ENCODE measurements at places on chromosomes 2 and 18. TPM values are rescaled to one million over a fixed set of nuclear protein-coding genes. Genes with fewer than 3 reads are reported as not detected.
A peak's percentile ranks its signal among the peaks of the same experiment; 100 is the strongest.

DNA sequence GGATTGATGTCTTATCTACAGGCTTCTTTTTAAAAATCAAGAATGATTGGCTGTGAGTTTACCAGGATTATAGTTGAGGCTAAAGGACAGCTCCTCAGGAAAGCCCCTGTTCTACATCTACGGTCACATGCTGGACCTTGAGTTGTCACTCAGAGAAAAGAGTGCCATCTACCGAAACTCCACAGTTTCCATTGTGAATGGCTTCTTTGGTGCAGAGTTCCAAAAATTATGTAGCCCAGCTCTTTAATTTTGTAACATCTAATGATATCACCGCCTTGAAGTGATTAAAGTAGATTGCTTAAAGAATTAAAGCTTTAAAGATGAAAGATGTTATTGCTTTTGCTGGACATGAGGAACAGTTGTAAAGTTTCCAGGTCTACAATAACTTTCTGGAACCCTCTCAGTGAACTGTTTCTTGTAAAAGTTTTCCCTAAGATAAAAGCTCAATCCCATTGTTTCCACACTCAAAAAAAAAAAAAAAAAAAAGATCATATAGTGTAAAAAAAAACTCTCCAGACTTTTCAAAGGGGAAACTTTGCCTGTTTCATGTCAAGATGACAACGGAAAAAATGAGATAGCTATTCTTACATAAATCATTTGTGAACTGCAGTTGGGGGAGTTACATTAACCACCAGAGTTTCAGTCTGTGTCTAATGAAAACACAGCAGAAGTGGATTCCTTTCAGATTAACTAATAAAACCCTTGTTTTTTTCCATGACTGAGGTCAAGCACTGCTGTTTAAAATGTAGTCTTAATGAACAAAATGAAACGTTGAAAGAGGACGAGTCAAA is 4.3 kb downstream of the COL3A1 start:
- no peak for DNase-seq
- no peak overlapping the region for H3K27ac ChIP-seq
- H3K36me3 ChIP-seq: no peaks in the 10 kb centered on the region
- H3K4me1 ChIP-seq: no peaks in the 10 kb centered on the region
- no peak overlapping the region for H3K4me3 ChIP-seq
- no peaks in the 10 kb centered on the region for H3K27me3 ChIP-seq

GRCh38 chr2:240344904-240345303 is 90.6 kb upstream of the GPC1 start:
- H3K27me3 ChIP-seq: peaks cover 2% of the 10 kb centered on the region
- no peaks in the 10 kb centered on the region for H3K4me1 ChIP-seq
- no peak overlapping the region for H3K27ac ChIP-seq
- no peak for DNase-seq
- H3K36me3 ChIP-seq: no peaks in the 10 kb centered on the region

DNA sequence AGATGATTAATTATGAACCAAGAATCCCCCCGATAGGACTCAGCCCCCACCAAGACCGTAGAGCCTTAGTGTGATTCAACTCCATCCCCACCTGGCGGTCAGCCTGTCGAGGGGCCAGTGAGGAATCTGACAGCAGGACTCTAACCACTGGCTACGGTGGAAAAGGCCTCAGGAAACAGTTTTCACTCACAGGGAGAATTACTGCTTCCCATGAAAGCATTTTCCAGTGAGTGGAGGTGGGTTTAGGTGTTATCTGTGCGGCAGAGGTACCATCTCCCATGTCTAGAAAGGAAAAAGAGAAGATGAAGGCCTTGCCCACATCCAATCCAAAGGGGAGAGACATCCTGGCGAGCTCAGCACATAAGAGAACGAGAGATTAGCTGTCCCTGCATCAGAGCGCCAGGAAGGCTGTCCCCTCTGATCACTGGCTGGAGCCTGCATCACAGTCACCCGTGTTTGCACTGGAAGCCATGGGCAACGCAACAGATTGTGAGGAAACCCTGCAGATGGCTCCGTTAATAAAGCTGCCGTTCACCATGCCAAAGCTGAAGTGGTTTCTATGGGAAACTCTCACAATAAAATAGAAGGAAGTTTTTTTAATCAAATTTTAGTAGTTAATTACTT is 22.3 kb downstream of the COX7A2L start:
- no peak for DNase-seq
- H3K36me3 ChIP-seq: peaks cover 36% of the 10 kb centered on the region
- H3K27ac ChIP-seq: no peak overlapping the region
- H3K4me3 ChIP-seq: no peak overlapping the region
- peaks cover 16% of the 10 kb centered on the region for H3K4me1 ChIP-seq

GRCh38 chr2:59713577-59713976 is 839.9 kb downstream of the BCL11A start:
- no peaks in the 10 kb centered on the region for H3K4me1 ChIP-seq
- H3K36me3 ChIP-seq: no peaks in the 10 kb centered on the region
- no peaks in the 10 kb centered on the region for H3K27me3 ChIP-seq
- H3K4me3 ChIP-seq: no peak overlapping the region
- no peak overlapping the region for H3K27ac ChIP-seq
- DNase-seq: no peak

DNA sequence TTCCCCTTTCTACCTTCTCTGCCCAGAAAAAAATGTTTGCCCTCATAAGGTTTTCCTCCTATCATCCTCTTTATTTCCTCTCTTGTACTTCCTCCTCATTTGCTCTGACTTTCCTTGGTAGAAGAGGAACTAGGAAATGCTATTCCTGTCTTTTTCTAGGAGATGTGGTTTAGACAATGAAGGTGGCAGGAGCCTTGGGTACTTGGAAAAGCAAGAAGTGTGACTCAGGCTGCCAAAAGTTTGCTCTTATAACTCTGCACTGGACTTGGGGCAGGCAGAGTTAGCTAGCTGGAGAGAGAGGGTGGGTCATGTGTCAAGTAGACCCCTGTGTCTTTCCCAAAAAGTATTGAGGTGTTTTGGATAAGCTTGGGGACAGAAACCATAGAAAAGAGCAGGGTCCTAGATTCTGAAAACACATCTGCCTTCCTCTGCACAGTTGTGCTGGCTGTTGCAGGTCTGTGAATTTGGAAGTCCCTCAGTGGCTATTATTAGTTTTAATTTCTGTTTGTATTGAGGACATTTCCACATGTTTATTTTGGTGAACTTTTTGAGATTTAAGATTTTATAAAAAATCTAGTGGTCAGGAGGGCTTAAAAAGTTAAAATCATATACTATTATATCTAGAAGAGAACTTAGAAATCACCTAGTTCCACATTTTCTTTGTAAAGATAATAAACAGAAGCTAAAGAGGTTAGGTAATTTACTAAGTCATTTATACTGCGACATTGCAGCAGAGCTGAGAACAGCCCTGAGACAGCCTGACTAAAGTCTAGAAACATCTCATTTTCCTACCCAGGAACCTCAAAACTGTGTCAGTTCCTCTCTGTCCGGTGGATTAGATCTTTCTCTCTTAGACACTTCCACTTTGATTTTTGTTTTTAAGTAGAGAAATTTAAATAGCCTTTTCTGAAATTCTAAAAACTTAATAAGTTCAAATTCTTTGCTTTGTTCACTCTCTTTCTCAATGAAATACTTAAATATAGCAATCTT is 16.0 kb downstream of the INSIG2 start:
- no peak overlapping the region for H3K27ac ChIP-seq
- H3K36me3 ChIP-seq: peaks cover 76% of the 10 kb centered on the region
- H3K4me3 ChIP-seq: no peak overlapping the region
- H3K27me3 ChIP-seq: no peaks in the 10 kb centered on the region

DNA sequence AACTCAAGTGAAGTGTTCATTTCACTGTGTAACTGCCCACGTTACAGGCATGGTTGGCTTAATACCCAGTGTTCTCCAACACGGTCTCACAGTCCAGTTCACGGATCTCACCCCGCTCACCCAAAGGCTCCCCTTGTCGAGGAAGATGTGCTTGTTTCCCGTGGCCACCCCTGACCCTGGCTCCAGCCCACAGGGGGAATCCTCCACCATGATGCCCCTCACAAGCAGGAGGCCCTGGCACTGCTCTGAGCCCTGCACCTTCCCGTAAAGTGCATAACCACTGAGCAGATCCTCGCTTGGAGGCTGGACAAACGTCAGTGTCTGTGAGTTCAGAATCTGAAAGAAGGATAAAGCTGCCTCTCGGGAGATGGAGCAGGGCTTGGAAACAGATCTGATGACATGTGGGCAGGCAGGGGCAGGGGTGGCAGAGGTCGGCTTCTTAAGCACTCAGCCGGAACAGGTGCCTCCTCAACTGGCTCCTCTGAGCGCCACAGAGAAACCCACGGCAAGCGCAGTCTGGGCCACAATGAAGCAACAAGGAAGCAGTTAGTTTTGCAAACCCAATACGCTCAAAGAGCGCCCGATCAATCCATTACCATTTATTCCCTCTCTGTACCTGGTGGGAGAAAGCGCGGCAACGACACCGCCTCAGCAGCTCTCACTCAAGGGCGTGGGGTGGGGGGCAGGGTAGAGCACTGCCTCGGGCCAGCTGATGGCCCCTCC is 17.6 kb downstream of the HDAC4 start:
- H3K27ac ChIP-seq: no peak overlapping the region
- no peak overlapping the region for H3K4me3 ChIP-seq
- peaks cover 3% of the 10 kb centered on the region for H3K36me3 ChIP-seq
- DNase-seq: no peak

DNA sequence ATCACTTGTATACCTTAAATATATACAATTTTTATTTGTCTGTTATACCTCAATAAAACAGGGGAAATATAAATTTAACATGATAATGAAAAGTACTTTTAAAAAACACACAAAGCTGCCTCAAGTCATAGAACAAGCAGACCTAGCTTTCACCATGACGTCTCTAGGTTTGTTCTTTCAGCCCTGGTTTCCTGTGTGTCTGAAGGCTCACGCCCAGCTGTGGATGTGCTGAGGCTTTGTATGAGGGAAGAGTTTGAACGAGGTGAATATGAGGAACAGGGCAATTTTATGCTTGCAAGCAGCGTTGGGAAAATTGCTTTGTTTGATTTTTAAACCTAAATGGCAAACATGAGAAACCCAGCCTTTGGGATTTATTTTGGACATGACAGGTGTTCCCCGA is 15.3 kb downstream of the SH3RF3 start:
- peak overlapping the region; percentile 14 for H3K4me3 ChIP-seq
- peaks cover 24% of the 10 kb centered on the region for H3K4me1 ChIP-seq

- H3K27ac ChIP-seq: no peak overlapping the region
- H3K4me1 ChIP-seq: no peaks in the 10 kb centered on the region
Observed at GRCh38 chr2:166768393-166769123, 119.7 kb upstream of the XIRP2 start.

DNA sequence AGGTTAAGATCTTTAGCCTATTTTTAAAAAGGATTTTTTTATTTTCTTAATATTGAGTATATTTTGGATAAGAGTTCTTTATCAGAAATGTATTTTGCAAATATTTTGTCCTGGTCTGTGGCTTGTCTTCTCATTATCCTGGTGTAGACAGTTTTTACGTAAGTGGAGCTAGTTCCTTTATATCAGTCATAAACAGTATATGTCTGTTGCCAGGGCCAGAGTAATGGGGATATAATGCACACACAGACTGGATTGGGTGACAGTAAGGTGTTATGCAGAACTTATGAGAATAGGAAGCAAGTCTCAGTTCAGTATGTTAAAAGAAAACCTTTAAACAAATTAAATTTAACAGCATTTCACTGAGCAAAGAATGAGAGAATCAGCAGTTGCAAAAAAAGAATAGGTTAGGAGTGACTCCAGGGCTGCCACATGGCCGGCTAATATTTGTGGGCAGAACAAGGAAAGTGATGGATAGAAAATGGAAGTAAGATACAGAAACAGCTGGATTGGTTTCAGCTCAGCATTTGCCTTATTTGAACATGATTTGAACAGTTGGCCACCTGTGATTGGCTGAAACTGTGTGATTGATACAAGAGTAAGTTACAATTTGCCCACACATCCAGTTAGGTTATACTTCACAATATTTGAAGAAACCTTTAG is 61.1 kb upstream of the ZNG1B start:
- H3K4me1 ChIP-seq: no peaks in the 10 kb centered on the region
- no peak for DNase-seq
- no peaks in the 10 kb centered on the region for H3K27me3 ChIP-seq
- H3K27ac ChIP-seq: no peak overlapping the region
- no peak overlapping the region for H3K4me3 ChIP-seq
- H3K36me3 ChIP-seq: no peaks in the 10 kb centered on the region

DNA sequence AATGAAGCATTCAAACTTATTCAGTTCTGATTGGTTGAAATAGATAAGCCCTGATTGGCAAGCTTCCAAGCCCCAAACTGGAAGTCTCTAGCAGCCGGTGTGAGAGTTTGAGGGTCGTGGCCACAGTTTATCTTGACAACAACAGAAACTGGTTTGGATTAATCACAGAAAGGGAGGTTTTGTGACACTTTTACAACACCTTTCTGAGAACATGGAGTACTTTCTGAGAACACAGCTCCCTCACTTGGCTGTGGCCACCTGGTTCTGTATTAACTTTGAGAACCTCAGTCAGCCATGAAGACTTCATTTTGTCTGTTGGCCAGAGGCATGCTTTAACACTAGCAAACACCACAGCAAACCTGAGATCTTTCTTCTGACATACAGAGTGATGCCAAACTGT is 280.7 kb upstream of the VWC2L start:
- no peak overlapping the region for H3K27ac ChIP-seq
- no peaks in the 10 kb centered on the region for H3K27me3 ChIP-seq
- no peaks in the 10 kb centered on the region for H3K4me1 ChIP-seq

DNA sequence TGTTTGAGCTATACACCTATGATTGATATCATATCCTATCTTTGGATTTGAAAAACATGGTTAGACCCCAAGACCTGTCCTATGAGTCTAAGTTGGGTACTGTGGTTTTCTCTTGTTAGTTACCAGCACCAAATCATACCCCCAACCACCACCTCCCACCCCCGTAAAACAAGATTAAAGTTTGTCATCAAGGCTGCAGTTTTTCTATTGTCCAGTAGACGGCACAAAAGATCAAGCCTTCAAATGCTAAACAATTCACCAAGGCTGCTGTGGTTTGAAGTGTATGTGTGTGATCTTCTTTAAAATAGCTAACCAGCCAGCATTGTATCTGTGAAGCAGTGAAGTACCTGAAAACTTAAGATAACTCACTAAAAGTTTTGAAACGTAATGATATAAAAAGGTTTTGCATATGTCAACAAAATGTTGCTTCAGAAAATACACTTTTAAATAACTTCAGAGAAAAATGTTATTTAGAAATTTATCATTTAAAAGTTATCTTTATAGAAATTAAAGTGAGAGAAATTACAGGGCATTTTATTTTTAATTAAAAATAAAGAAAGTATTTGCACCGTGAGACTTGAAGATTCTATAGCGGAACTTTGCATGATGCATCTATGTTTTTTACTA is 5.8 kb upstream of the MEIS1 start:
- peaks cover 35% of the 10 kb centered on the region for H3K27me3 ChIP-seq
- no peak for DNase-seq
- H3K36me3 ChIP-seq: no peaks in the 10 kb centered on the region

DNA sequence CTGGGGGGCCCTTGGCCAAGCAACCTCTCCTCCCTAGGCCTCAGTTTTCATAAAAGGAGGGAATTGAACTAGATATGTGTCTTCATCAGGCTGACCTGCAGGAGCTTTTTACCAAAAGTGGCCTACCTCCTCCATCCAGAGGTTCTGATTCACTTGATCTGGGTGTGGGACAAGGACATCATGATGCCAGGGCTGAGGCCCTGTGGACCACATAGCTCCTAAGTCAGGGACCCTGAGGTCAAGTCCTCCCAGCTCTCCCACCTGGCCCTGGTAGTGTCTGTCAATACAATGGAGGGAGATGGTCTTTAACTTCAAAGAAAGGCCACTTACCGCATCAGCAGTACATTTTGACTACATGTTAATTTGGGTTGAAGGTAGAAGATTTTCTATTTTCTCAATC is 10.4 kb downstream of the IL1RN start:
- H3K4me1 ChIP-seq: peaks cover 10% of the 10 kb centered on the region
- no peak overlapping the region for H3K4me3 ChIP-seq
- H3K27ac ChIP-seq: no peak overlapping the region
- DNase-seq: no peak
- H3K27me3 ChIP-seq: no peaks in the 10 kb centered on the region

ANKRD30B gene
- total RNA-seq: not detected

GALNT3 gene
- total RNA-seq: 2.9 TPM

CXXC1 gene
- total RNA-seq: 128 TPM

CCDC74B gene
- total RNA-seq: 0.56 TPM

STRN gene
- total RNA-seq: 20.8 TPM

Data from CD4-positive, alpha-beta T cell (primary cell).